ENCODE measurements at places on chromosomes 1 and 21.

DNA sequence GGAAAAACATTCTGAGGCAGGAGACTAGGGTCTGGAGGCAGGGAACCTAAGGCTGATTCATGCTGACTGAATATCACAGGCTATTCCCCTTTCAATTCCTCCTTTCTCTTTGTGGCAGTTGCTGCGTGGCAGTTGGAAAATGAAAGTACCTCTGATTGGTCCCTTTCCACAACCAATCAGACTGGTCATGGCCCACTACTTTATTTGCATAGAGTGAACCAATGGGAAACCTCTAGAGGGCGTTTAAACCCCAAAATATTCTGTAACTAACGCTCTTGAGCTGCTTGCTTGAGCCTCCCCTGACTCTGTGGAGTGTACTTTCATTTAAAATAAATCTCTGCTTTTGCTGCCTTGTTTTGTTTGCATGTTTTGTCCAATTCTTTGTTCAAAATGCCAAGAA lies 27.7 kb upstream of the VN1R5 start:
- DNase-seq: no peak

DNA sequence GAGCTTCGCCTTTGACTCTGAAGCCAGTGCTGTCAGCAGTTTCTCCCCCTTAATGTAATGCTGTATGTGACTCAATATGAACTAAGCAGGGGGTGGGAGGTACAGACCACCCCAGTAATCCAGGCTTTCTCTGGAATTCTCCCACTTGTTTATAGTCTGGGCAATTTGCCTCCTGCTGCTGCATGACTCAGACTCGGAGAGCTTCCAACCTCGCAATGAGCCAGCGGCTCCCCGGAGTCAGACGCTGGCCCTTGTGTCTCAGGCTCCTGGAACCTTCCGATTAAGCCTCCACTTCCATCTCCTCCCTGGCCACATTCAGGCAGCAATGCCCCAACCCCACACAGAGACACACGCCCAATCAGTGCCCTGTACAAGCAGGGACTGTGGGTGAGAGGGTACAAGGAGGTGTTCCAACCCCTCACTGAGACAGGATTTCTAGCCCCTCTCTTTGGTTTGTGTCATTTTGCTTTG lies 471.7 kb upstream of the VAMP3 start:
- no peak for DNase-seq

DNA sequence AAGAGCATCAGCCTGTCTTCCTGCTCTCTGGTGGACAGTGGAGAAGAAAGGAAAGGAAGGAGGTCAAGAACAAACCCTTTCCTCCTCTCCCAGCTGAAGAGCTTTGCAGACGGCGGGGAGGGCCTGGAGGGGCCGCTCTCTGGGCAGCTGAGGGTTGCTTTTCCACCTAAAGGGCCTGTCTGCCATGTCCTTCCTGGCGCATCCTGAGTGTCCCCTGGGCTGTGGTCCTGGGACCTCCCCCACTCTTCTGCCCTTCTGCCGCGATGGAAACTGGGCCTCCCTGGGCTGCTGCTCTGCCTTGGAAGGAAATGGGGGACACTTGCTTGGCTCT lies 107.0 kb downstream of the ETS2 start:
- DNase-seq: no peak

GRCh38 chr1:216485042-216485441 lies 61.8 kb upstream of the USH2A start:
- DNase-seq: no peak

DNA sequence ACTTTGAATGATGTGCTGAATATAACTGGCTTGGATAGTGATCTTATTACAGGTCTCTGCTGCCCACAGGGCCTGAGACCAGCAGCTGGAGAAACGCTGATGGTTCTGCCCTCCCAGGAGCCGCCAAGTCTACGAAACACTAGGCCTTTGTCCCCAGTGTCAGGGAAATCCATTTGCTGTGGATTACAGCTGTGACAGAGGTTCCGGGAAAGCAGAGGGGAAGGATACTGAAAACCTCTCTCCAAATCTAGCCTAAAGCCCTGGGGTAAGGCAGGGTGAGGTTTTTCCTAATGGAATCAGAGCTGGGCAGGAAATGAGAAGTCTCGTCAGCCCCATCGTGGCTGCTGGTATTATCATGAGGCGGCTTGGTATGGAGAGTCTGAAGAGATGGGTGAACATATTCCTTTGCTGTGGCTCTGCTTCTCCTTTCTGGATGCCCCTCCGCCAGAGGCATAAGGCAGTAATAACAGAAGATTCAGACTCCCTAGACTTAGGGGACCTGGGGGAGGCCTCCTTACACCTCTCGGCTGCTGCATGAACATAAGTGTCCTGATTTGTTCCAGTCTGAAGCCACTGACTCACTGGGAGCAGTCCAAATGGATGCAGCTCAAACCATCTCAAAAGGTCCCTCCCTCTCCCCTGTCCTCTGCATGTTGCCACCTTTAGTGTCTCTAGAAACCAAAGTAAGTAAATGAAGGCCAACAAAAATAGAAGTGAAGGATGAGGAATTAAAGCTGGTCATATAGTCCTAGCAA lies 48.1 kb downstream of the PHC2 start:
- DNase-seq: no peak

GRCh38 chr21:27077501-27077900 lies 110.6 kb upstream of the ADAMTS5 start:
- no peak for DNase-seq

DNA sequence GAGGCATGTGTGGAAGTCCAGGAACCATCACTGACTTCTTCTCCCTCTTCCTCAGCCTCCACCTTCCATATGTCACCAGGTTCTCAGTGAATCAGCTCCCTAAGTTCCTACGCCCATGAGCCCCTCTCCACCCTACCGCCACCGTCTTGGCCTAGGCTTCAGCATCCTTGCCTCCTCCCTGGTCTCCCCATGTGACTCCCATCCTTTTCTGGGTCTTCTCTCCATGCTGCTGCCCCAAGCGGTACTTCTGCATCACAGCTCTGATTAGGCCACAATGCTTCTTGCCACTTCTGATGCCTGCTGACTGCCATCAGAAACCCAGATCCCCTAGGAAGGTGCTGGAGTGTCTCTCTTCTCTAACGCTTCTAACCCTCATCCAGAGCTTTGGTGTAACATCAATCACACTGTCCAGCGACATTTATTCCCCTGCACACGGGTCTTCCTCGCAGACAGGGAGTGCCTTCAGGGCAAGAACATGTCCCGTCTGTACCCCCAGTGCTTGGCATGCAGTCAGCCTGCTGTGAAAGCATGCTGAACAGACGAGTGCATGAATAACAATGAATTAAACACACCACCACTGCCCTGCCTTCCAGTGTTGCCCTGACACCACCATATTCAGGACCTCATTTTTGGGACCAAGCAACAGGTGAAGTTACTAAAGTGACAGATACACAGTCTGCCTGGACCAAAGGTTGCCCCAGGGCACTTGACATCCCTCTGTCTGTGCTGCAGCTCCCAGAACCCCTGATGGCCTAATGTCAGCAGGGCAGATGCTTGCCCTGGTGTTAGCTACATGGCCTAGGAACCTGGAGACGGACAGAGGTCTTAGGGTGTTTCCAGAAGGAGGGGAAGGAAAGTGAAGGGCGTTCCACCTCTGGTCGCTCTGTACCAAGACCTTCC lies 158.7 kb upstream of the EDN2 start:
- no peak for DNase-seq

DNA sequence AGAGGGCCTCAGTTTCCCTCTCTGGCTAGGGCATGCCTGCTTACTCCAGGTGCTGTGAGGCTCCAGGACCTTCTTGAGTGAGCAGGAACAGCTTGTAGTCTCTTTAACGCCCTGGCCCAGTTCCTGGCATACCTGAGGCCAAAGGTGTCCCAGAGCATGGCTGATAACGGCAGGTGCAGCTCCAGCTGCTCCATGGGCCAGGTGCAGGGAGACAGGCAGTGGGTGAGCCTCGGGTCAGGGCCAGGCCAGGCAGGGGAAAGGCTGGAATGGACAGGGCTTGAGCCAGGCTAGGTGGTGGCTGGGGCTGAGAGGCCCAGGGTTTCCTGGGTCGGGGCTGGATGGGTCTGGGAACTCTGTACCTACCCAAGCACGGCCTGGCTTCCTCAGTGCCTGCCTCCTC lies 18.3 kb downstream of the EDN2 start:
- no peak for DNase-seq

Measured in activated CD8-positive, alpha-beta T cell treated with anti-CD3 and anti-CD28 coated beads for 36 hours (primary cell).